ENCODE measurements at places on chromosomes 12 and 14. TPM values are rescaled to one million over a fixed set of nuclear protein-coding genes. Genes with fewer than 3 reads are reported as not detected.
A peak's percentile ranks its signal among the peaks of the same experiment; 100 is the strongest.

DNA sequence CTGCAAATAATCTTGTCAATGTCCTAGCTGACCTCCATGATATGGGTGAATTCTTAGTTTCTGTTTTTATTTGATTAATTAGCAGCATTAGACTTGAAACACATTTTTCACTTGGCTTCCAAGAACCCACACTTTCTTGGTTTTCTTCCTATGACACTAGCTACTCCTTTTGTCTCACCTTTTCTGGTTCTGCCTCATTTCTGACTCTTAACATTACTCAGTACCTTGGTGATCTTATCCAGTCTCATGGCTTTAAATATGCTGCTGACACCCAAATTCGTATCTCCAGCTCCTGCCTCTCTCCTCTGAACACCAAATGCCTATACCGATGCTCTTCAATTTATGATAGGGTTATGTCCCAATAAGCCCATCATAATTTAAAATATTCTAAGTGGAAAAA, 32.0 kb upstream of the SSTR1 start:
- no peaks in the 10 kb centered on the region for H3K27me3 ChIP-seq
- H3K27ac ChIP-seq = no peak overlapping the region
- no peak for DNase-seq
- no peaks in the 10 kb centered on the region for H3K4me1 ChIP-seq
- H3K4me3 ChIP-seq = no peak overlapping the region
- no peaks in the 10 kb centered on the region for H3K36me3 ChIP-seq

DNA sequence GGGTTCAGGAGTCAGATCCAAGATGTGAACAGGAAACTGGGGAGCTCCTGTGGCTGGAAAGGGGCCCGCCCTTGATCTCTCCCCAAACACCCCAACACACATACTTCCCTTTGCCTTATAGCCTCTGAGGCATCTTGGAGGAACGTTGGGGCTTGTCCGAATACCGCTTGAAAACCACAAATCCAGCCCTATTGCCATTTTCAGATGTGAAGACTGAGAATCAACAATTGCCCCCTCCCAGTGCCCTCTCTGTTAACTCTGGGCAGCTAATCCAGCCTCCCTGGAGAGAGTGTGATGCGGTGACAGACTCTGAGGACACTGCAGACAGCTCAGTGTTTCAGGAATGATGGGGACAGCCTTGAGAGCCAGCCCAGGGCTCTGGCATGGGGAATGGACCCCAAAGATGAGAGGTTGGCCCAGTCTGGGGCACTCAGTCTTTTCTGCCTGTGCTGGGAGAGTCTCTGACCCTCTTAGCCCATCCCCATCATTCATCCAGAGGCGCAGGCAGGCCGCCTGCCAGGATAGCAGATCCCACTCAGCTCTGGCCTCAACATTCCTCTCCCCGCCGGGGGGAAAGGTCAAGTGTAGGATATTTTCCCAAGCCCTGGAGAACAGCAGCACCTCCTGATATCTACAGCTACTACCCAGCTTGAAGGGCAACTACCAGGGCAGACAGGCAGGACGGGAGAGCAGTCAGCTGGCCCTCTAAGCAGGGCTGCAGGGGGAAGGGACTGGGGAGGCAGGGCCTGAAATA, 24.6 kb upstream of the LTBP2 start:
- no peak for DNase-seq
- no peaks in the 10 kb centered on the region for H3K27me3 ChIP-seq

GRCh38 chr14:105760691-105761344, 234.4 kb downstream of the TMEM121 start:
- H3K4me3 ChIP-seq = no peak overlapping the region
- peak; percentile 20 for DNase-seq
- no peak overlapping the region for H3K27ac ChIP-seq
- no peaks in the 10 kb centered on the region for H3K36me3 ChIP-seq

DNA sequence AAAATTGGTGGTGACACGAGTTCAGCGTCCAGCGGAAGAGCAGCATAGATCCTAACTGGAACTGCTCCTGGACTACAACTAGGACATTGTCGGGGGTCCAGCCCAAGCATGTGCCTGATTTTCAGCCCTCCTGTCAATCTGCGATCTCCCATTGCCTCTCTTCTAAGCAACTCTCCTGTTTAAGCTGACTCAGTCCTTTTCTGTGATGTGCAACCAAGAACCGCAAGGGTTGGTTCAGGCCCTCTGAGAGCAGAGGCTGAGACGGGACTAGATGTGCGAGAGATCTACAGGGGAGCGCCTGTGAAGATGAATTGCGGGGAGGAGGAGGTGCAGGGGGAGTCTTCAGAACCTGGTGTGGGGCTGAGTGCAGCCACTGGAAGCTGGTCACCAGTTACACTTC, 3.7 kb upstream of the PAPLN start:
- H3K27me3 ChIP-seq = no peaks in the 10 kb centered on the region
- H3K4me3 ChIP-seq = no peak overlapping the region
- no peak overlapping the region for H3K27ac ChIP-seq
- no peaks in the 10 kb centered on the region for H3K36me3 ChIP-seq
- peaks cover 24% of the 10 kb centered on the region for H3K4me1 ChIP-seq

DNA sequence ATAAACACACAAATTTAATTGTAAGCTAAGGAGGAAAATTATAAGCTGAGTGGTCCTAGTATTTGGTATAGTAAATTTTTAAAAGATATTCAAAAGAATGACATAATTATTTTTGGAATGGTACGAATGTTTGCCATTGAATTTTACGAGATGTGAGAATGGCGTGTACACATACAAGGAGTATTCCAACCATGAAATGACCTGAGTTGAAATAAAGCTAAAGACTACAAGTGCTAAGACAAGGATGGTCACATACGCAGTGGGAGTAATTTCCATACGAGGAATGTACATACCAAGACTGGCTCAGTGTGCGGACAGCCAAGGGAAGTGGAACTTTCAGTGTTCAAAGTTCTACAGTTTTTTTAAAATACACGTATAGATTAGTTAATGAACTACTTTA, 21.1 kb upstream of the ETV6 start:
- no peak for DNase-seq
- H3K27ac ChIP-seq = no peak overlapping the region
- no peaks in the 10 kb centered on the region for H3K27me3 ChIP-seq
- no peak overlapping the region for H3K4me3 ChIP-seq
- H3K4me1 ChIP-seq = no peaks in the 10 kb centered on the region
- no peaks in the 10 kb centered on the region for H3K36me3 ChIP-seq

GRCh38 chr14:100587763-100588411, 670 bp upstream of the BEGAIN start:
- H3K27me3 ChIP-seq = no peaks in the 10 kb centered on the region

GRCh38 chr12:93967454-93967853, 180.9 kb upstream of the PLXNC1 start:
- no peaks in the 10 kb centered on the region for H3K4me1 ChIP-seq
- H3K4me3 ChIP-seq = no peak overlapping the region
- no peaks in the 10 kb centered on the region for H3K36me3 ChIP-seq

GRCh38 chr12:124919521-124920352, 5.3 kb upstream of the UBC start:
- no peak overlapping the region for H3K4me3 ChIP-seq
- H3K27ac ChIP-seq = no peak overlapping the region
- H3K4me1 ChIP-seq = peaks cover 6% of the 10 kb centered on the region
- no peaks in the 10 kb centered on the region for H3K27me3 ChIP-seq
- no peak for DNase-seq
- H3K36me3 ChIP-seq = no peaks in the 10 kb centered on the region

MMP19 gene
- total RNA-seq = 42.3 TPM

PTPRQ gene
- 0.12 TPM for total RNA-seq

OASL gene
- 0.12 TPM for total RNA-seq

Data from ovary (tissue), 10 donors.